ENCODE measurements at places on chromosomes 2 and 18. TPM values are rescaled to one million over a fixed set of nuclear protein-coding genes. Genes with fewer than 3 reads are reported as not detected.

PXDN gene
- total RNA-seq: 347 TPM

POTEC gene
- total RNA-seq: not detected

SPOPL gene
- 30.6 TPM for total RNA-seq

DSC3 gene
- total RNA-seq: 0.26 TPM

MOGAT1 gene
- not detected for total RNA-seq

IDH1 gene
- 222 TPM for total RNA-seq

BAZ2B gene
- total RNA-seq: 67.2 TPM

GPR45 gene
- total RNA-seq: not detected

CCDC74B gene
- total RNA-seq: 5.6 TPM

GALNT14 gene
- 0.86 TPM for total RNA-seq

VWC2L gene
- not detected for total RNA-seq

ACADL gene
- total RNA-seq: 0.65 TPM

TCF23 gene
- under 0.01 TPM for total RNA-seq

DLX2 gene
- total RNA-seq: 0.22 TPM

NEU2 gene
- total RNA-seq: not detected

MRPL53 gene
- total RNA-seq: 17.6 TPM

MOCOS gene
- 12.5 TPM for total RNA-seq

EVX2 gene
- total RNA-seq: not detected

GRHL1 gene
- total RNA-seq: 0.78 TPM

NETO1 gene
- total RNA-seq: not detected

BMP10 gene
- total RNA-seq: not detected

NEB gene
- total RNA-seq: 0.78 TPM

TUBA3E gene
- not detected for total RNA-seq

CYB5A gene
- 29.1 TPM for total RNA-seq

IL1B gene
- not detected for total RNA-seq

APLF gene
- 11.4 TPM for total RNA-seq

RAD51AP2 gene
- not detected for total RNA-seq

TRABD2A gene
- total RNA-seq: 0.26 TPM

GCG gene
- total RNA-seq: not detected

NT5C1B gene
- not detected for total RNA-seq

XDH gene
- 0.43 TPM for total RNA-seq

SDC1 gene
- total RNA-seq: 27.3 TPM

DNAH6 gene
- 0.86 TPM for total RNA-seq

NR4A2 gene
- total RNA-seq: 1.4 TPM

EPAS1 gene
- total RNA-seq: 297 TPM

CD8B gene
- total RNA-seq: not detected

NEURL3 gene
- total RNA-seq: not detected

BCL11A gene
- total RNA-seq: 1.2 TPM

IL36G gene
- total RNA-seq: not detected

GKN1 gene
- total RNA-seq: 0.26 TPM

ADGRF3 gene
- total RNA-seq: 0.22 TPM

ACVR1C gene
- total RNA-seq: 0.13 TPM

XRCC5 gene
- 244 TPM for total RNA-seq

MC2R gene
- not detected for total RNA-seq

UCN gene
- 1.4 TPM for total RNA-seq
